ENCODE measurements at places on chromosomes 11 and 22. TPM values are rescaled to one million over a fixed set of nuclear protein-coding genes. Genes with fewer than 3 reads are reported as not detected.

OR5A1 gene
- total RNA-seq, result not detected

LDHA gene
- 4,349 TPM for total RNA-seq

PLEKHB1 gene
- total RNA-seq, result 1.5 TPM

TEX54 gene
- total RNA-seq, result not detected

CHRDL2 gene
- 5.0 TPM for total RNA-seq

PAMR1 gene
- not detected for total RNA-seq

CRYAB gene
- total RNA-seq, result 20.7 TPM

MMP8 gene
- total RNA-seq, result not detected

C11orf87 gene
- not detected for total RNA-seq

RIBC2 gene
- 1.8 TPM for total RNA-seq

Data from A549 treated with dexamethasone at 1 μM for 4 hours (cell line).